ENCODE measurements at places on chromosomes 4 and X.

GRCh38 chr4:65670331-65671031, at the start of gene EPHA5:
Gene EPHA5 (minus strand): TSS chr4:65670489. CDS start chr4:65669742, 747 bp downstream.
- DNase-seq: peak; percentile 69

DNA sequence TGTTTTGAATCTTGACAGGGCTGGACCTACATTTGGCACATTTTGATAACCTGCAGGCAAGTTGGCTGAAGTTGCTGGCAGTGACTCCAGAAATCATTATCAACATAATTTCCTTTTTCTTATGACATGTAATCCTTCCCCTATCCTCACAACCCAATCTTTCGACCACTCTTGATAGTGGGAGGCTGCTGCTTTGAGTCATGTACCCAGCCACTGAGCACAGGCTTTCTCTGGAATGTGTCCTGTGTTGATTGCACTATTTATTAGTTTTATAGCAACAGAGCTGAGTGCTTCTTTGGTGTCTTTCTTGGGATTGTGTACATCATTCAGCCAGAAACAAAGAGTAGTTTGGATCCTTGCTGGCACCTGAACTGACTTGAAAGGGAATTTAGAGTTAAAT, 183.1 kb upstream of the LEF1 start:
- no peak for DNase-seq

DNA sequence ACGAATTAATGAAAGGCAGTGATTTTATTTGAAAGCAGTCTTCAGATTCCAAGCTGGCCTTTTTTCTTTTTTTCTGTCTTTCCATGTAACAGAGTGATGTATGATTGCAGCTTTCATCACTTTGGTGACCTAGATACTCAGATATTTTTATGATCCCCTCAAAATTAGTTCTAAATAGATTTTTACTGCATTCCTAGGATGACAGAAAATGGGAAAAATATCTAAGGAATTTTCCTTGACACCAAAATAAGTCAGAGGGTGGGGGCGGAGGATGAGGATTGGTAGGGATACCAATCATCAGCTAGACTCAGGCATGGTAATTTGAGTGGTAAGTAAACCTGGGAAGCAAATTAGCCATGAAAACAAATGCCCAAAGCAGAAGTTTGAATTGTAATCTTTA, 11.9 kb upstream of the HMGB2 start:
- no peak for DNase-seq

DNA sequence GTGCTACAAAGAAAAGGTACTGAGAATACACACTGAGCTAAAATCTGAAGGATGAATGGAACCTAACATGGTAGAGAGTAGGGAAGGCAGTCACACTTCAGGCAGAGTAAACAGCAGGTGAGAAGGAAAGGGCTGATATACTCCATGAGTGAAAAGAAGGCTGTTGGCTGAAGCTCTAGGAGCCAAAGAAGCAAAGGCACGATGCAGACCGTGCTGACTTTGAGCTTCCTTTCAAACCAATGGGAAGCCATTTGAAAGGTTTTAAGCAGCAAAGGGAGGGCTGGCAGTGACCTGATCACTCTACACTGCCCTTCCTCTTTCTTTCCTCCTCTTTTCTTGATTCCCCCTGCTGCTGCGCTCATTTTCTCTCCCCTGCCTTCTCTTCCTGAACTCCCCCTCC, 66.4 kb downstream of the TMEM154 start:
- no peak for DNase-seq

DNA sequence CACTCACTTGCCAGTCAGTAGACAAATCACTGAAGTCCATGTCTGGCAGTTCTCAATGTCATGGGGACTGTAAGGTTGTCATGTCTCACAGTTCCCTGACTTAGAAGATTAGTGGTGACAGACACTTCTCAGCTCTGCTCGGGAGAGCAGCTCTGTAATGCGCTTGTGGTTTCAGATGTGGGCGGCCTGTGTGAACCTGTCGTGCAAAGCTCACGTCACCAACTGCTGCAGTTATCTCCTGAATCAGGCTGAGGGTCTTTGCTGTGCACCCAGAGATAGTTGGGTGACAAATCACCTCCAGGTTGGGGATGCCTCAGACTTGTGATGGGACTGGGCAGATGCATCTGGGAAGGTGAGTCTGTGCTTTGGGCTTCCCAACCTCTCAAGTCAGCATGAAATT, at the start of gene IL9R:
Gene IL9R, plus strand, starts transcription at position 261 of the 400 bp plus-strand sequence. Its CDS starts 64 bp downstream, at position 325.
- no peak for DNase-seq

- no peak for DNase-seq
Measured at GRCh38 chrX:10698318-10698640, 77.9 kb upstream of the MID1 start.

DNA sequence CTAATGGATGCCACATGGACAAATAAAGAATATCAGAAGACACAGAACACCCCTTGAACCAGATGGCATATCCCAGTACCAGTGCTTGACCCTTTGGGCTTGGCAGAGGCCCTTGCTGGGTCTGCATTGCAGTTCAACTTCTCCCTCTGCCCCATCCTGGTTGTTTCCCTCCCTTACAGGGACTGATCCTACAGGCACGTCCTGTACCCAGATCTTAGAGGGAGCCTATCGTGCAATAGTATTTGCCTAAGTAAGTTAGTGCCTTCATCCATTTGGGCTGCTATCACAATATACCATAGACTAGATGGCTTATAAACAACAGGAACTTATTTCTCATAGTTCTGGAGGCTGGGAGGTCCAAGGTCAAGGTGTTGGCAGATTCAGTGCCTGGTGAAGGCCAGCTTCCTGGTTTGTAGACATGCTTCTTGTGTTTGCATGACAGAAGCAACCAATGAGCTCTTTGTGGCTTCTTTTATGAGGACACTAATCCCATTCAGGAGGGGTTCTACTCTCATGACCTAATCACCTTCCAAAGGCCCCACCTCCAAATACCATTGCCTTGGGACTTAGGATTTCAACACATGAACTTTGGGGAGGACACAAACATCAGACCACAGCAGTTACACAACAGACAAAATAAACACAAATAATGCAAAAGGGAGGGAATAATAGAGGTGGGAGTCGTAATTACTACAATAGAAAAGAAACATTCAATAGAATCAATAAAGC, 146.5 kb upstream of the MSX1 start:
- peak; percentile 13 for DNase-seq

- DNase-seq: no peak
Measured at GRCh38 chrX:121641560-121641959, 594.1 kb downstream of the GLUD2 start.

- DNase-seq: no peak
Measured at GRCh38 chr4:114296126-114296525, 302.5 kb upstream of the UGT8 start.

- DNase-seq: no peak
Measured at GRCh38 chr4:24655326-24655725, 71.0 kb upstream of the DHX15 start.

DNA sequence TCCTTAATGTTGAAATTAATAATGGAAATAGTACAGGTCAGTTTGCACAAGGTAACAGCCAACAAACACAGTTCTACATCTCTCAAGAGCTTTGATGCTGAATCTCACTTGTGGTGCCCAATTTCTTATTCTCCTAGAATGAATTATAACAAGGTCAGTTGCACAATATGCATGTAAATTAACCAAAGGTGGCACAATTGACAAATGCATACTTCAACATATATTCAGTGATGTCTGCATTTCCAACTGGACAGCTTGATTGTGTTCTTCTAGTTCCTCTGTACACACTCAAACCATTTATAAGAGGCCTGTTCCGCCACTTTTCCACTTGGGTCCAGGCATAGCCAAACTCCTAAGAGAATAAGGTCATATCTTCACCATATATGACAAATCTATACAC, 210.3 kb upstream of the EPHA5 start:
- no peak for DNase-seq

- DNase-seq: no peak
Measured at GRCh38 chrX:69051901-69052300, 113.4 kb downstream of the PJA1 start.

- no peak for DNase-seq
Measured at GRCh38 chr4:14810568-14810967, 191.7 kb upstream of the CPEB2 start.

- DNase-seq: peak; percentile 3
Measured at GRCh38 chrX:153773741-153774575, 6.9 kb upstream of the SRPK3 start.

DNA sequence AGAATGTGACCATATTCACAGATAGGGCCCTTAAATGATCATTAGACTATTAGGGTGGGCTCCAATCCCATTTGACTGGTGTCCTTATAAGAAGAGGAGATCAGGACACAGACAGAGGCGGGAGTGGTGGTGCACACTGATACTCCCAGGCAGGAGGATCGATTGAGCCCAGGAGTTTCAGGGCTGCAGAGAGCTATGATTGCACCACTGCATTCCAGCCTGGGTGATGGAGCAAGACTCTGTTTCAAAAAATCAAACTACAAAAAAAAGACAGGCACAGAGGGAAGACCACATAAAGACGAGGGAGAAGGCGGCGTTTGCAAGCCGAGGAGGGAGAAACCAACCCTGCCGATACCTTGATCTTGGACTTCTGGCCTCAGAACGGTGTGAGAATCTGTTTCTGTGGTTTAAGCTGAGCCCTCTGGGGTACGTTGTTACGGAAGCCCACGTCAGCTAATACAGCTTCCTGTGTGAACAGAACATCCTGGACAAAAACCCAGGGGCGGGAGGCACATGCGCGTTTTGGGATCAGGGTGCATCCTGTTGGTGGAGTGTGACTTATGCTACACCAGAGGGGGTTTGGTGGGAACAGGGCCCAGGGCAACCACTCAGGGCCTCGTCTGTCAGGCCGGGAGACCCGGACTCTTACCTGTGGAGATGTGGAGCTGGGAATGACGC, 211.8 kb upstream of the PSAPL1 start:
- no peak for DNase-seq

DNA sequence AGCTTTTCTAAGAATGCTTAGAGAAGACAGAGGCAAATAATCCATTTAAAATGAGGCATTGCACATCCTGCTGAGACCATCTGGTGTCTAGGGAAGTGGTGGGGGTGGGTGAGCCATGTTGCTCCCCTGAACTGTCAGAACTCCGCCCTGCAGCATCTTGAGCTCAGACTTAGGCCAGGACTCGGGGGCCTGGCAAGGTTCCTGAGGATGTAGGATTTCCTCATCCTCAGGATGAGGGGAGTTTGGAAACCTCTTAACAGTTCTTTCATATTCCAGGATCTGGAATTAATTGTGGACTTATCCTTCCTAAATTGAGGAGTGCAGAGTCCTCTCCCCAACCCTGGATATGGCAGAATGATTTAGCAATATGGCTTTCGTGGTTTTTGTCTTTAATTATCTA, 6.6 kb downstream of the TLL1 start:
- DNase-seq: no peak

DNA sequence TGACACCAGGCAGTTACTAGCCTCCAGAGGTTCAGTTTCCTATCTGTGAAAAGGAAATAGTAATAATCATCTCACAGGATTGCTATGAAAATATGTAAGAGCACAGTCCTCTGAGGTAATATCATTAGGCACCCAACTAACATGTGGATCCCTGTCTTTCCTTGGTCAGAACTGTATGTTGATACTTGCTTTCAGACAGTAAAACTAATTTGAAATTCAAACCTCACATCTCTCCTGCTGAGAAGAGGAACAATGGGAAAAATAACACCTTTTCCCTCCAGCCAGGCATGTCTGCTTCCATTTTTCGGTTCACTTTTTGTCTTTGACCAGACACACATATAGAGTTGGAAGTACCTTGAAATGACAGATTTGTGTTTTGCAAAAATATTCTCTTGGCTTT, 262.7 kb downstream of the IL15 start:
- peak; percentile 13 for DNase-seq

DNA sequence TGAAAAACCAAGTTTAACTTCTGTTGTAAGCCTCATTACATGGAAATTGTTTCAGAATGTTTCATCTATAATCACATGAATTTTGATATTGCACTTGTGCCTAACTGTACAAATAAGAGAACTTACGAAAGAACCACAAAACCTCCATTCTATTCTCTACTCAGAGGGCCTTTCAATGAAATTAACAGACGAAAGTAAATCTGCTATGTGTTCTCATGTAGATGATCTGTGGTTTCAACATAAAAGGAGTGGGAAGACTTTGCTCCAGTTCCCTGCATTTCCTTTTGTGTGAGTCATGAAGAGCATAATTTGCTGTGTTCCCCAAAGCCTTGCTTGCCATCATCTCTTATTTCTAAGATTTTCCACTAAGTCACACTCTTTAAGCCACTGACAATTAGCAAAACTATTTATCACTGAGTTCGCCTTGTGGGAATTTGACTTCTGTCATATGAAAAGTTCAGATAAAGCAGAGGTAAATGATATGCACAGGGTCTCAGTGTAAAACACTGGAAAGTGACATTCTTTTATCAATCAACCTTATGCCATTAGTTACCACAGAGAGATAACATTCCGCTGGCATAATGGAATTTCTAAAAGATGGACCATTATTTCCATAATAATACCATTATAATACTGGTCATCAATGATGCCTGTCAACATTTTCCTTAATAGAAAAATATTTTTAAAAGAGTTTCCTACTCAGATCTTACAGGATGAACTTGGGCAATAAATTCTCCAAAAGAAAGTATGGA, 329.8 kb downstream of the NR3C2 start:
- no peak for DNase-seq

GRCh38 chr4:80173401-80173800, 23.9 kb upstream of the PRDM8 start:
- DNase-seq: no peak

GRCh38 chrX:40148385-40149285, 50.9 kb upstream of the BCOR start:
- no peak for DNase-seq

GRCh38 chrX:6049132-6049531, 179.5 kb downstream of the NLGN4X start:
- DNase-seq: no peak

DNA sequence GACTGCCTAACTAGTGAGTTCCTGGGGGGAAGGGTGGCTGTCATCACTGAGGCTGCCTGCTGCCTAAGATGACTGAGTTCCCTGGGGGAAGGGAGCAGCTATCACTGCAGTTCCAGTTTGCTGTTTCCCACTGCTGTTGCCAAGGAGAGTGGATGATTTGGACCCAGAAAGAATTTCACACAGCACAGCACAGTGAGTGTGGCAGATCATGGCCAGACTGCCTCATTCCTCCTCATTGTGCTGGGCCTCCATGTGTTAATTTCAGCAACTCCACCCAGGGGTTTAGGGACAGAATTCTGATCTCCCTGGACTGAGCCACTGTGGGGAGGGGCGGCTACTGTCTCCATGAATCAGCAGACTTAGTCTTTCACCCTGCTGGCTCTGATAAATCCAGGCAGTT, 125.0 kb downstream of the TEX13C start:
- DNase-seq: no peak

DNA sequence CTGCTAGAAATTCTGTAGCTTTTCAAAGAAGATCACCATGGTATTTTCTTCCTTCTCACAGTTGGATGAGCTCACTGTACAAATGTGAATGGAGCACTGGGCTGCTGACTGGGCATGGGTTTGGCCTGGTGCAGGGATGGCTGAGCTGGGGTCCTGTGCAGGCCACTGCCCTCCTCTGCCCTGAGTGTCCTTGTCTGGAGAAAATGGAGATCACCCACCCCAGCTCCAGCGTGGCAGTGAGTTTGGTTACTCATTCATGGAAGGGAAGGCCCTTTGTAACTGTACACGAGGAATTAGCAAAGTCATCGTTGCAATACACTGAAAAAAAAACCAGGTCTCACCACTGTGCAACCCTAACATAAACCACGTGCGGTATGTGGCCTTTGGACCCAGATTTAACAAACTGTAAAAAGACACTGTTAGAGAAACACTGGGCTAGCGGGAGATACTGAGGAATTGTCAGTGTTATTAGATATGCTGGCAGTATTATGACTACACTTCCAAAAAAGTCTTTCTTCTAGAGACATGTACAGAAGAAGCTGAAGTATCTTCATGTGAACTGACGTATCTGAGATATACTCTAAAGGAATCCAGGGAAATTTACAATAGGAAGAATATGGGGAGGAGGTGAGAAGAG, 16.1 kb upstream of the TBC1D14 start:
- DNase-seq: no peak

All from iPS-NIHi11 (cell line).